ENCODE measurements at places on chromosomes 12 and 14.
A peak's percentile ranks its signal among the peaks of the same experiment; 100 is the strongest.

- DNase-seq: no peak
These were observed 5.4 kb upstream of the CIPC start for GRCh38 chr14:77092676-77093075.

GRCh38 chr14:60805841-60806430 lies 71.4 kb downstream of the MNAT1 start:
- DNase-seq: no peak

- DNase-seq: peak; percentile 29
These were observed 377 bp upstream of the BCL7A start for GRCh38 chr12:122021193-122021821.

DNA sequence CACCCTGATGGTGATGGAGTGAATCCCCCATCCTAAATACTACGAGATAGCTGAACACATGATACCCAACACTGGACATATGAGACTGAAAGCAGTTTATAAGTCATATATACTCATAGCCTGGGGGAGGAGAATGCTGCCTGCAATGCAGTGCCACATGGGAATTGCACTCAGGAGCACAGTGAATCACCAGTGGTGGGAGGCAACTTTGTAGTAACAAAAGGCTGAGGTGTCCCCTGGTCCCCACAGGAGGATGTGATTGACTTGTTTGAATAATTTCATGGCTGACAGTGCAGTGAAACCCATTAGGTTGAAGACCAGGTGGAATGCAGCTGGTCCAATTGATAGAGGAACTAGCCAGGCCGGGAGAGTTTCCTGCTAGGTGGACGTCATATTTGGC lies 20.2 kb downstream of the CCDC38 start:
- no peak for DNase-seq

DNA sequence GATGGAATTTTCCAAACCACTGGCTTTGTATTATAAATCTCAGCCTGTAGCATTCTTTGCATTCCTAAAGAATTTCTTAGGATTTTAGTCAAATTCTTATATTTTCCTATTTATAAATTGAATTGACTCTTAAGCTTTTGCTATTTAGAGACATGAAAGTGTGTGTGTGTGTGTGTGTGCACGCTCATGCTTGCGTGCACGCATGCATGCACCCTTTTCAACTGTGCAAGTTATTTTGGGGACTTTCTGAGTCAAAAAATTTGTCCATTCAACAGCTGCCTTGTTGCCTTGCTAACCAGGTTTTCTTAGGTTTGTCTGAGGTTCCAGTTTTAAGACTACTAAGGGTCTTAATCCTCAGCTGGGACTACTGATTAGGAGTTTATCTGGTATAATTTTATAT lies 42.6 kb downstream of the GPATCH2L start:
- no peak for DNase-seq

GRCh38 chr12:49609875-49610154 lies 4.4 kb upstream of the FAM186B start:
- no peak for DNase-seq

DNA sequence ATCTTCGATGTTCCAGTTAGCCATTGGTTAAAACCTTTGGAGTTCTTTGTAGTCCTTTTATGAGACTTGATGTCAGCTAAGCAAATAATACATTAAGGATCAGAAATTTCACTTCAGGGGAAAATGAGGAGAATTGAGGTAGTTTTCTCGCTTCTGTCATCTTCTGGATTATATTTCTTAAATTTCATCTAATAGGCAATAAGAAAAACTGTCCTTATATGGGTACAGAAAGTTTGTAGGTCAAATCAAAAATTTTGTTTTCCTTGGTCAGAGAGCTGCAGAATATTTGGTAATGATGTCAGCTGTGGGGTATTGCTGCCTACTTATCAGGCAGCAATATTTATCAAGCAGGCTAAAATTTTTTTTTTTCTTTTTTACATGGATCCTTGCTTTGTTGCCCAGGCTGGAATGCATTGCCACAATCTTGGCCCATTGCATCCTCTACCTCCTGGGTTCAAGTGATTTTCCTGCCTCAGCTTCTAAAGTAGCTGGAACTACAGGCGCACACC lies 37.1 kb downstream of the RIMKLB start:
- no peak for DNase-seq

DNA sequence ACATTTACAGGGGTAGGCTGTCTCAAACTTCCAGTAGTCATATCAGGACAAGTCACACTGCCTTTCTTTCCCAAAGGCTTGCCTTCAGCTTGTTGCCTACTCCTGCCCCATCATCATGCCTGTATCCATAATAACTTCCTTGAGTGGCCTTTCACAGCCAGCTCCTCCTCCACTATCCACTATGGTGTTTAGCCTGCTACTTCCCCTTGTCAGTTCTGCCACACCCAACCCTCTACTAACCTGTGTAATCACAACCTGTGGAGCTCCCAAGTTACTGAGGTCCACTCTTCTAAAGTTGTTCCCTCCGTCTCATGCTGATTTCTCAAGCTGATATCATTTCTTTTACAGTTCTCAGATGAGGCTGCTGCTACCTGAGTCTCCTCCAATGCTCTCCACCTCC lies 159.9 kb downstream of the BMP4 start:
- no peak for DNase-seq

DNA sequence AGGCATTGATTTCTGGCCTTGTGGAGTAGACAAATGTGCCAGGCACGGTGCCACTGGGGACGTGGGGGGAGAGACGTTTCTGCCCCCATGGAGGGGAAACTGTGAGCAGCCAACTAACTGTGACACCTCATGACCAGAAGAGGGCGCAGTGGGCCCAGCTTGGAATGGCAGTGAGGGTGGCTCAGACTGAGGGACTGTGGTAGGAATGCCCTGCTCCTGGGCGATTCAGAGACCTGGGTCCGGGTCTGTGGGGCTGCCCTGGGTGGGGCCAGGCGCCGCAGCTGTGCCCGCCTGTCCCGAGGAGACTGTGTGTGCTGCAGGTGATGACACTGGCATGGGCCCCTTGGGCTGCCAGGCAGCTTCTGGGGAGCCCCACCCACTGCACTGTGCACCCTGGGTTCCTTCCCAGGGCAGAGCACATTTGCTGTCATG lies 60.6 kb downstream of the SLC25A47 start:
- peak; percentile 51 for DNase-seq

DNA sequence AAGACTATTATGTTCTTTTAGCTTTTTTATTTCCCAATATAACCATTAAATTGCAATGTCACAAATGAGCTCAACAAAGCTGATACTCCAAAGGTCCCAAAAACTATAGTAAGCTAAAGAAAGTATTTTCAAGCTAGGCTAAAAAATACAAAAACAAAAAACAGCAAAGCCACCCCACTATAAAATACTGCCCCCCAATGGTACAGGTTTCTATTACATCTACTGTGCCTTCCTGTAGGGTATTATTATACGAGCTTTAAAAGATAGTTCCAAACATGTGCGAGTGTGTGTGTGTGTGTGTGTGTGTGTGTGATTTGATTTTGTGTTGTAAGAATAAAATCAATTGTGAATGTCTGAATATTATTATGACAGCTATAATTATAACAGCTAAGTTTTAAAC lies 1.1 kb downstream of the IFNG start:
- no peak for DNase-seq

DNA sequence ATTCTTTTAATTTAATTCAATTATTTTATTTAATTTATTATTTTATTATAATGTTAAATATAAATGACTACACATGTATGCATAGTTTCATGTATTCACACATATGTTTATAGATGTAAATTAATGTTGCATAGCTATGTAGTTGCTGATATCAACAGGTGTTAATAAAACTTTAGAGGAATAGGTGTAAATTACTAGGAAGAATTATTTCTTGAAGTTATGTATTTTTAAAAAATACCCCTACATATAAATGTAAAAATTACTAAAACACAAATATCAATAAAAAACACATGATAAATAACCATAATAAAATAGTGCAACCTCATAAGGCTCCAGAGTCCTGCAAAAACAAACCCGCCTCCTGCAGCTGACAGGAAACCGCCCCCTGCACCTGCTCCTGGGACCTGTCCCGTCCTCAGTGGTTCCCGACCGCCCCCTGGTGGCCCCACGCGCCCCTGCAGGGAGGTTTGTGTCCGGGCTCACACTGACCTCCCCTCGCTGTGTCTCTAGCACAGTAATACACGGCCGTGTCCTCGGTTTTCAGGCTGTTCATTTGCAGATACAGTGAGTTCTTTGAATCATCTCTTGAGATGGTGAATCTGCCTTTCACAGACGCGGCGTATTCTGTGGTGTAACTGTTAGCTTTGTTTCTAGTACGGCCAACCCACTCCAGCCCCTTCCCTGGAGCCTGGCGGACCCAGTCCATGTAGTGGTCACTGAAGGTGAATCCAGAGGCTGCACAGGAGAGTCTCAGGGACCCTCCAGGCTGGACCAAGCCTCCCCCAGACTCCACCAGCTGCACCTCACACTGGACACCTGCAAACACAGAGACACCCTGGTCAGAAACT lies 1264.0 kb downstream of the TMEM121 start:
- no peak for DNase-seq

GRCh38 chr12:22410486-22410885 lies 76.0 kb upstream of the ST8SIA1 start:
- no peak for DNase-seq

DNA sequence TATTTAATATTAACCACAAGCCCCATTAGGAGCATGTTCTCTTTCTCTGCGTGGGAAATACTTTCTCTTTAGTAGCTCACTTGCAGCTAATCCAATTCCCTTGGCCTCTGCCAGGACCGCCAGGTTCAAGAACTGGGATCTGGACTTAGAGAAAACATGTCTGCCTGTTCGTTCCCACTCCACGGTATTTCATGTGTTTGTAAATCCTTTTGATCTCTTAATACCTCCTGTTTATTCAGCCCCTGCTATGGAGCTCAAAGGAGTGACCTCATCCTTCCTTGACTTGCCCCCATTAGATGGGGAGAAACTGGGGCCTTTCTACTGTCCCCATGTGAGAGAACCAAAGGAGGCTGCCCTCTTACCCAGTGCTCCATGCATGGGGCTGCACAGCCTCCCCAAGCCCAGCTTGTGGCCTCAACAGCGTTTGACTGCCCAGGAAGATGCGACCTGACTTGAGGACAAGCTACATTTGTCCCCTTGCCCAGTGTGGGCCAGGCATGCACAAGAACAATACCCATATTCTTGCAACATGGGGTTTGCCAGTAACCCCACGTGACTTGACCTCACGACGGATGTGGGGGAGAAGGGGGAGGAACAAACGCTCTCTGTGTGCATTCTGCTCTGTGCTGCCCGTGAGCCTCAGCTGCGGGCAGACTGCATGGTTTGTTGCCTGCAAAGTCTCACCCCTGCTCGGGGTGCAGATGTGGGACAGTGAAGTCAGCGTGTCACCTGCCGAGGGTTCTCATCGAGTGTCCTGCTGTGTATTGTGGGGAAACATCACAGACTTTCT lies 30.3 kb downstream of the CD9 start:
- peak; percentile 96 for DNase-seq

- no peak for DNase-seq
These were observed 35.5 kb downstream of the STXBP6 start for GRCh38 chr14:25014440-25014839.

Measured in substantia nigra (tissue), 51 donors.